ENCODE measurements at places on chromosomes 6 and 20. TPM values are rescaled to one million over a fixed set of nuclear protein-coding genes. Genes with fewer than 3 reads are reported as not detected.

Gene PPDPF
- total RNA-seq, result 159 TPM

GRCh38 chr6:82687855-82688254 lies 324.2 kb downstream of the TPBG start:
- no peak overlapping the region for H3K27ac ChIP-seq
- H3K4me3 ChIP-seq, result no peak overlapping the region
- H3K36me3 ChIP-seq, result no peaks in the 10 kb centered on the region
- H3K27me3 ChIP-seq, result no peaks in the 10 kb centered on the region

- no peaks in the 10 kb centered on the region for H3K4me1 ChIP-seq
- no peaks in the 10 kb centered on the region for H3K27me3 ChIP-seq
- no peak for DNase-seq
- no peaks in the 10 kb centered on the region for H3K36me3 ChIP-seq
Observed at GRCh38 chr6:136067731-136068341, 182.3 kb downstream of the MTFR2 start.

GRCh38 chr6:129651291-129651691 lies 58.7 kb downstream of the ARHGAP18 start:
- H3K36me3 ChIP-seq, result no peaks in the 10 kb centered on the region
- H3K4me3 ChIP-seq, result no peak overlapping the region
- no peaks in the 10 kb centered on the region for H3K4me1 ChIP-seq
